ENCODE measurements at places on chromosomes 3 and 15.

- DNase-seq = no peak
Observed at GRCh38 chr3:112470788-112471187, 28.5 kb downstream of the BTLA start.

DNA sequence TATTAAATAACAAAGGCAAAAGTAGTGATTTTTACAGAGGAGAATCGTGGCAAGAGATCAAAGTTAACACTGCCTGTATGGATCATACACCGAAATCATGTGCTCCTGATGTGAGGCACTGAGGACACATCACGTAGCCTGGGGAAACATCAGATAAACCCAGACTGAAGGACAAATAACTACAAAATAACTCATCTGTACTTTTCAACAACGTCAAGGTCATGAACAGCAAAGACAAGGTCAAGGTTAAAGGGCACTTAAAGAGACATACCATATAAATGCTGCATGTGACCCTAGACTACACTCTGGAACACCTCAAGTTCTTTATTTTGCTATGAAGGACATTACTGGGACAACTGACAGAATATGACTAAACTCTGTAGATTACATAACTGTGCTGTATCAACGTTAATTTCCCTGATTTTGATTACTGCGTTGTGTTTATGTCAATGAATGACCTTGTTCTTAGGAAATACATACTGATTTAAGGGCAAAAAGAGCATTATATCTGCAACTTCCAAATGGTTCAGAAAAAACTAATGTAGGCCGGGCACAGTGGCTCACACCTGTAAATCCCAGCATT, 48.1 kb downstream of the CHSY1 start:
- DNase-seq = no peak

GRCh38 chr3:29339016-29339833, 58.4 kb downstream of the RBMS3 start:
- no peak for DNase-seq

DNA sequence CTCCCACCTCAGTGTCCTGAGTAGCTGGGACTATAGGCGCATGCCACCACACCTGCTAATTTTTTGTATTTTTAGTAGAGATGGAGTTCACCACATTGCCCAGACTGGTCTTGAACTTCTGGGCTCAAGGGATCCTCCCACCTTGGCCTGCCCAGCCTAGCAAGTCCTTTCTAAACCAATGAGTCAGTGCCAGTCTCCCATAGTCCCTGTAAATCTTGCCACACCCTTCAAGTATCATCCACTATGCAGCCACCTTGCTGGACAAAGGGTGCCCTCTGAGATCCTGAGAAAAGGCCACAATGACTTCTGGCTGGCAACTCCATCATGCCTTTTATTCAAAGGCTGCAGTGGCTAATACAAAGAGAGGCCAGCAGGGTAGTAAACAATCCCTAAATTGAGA, 184.0 kb downstream of the ABHD5 start:
- DNase-seq = no peak

DNA sequence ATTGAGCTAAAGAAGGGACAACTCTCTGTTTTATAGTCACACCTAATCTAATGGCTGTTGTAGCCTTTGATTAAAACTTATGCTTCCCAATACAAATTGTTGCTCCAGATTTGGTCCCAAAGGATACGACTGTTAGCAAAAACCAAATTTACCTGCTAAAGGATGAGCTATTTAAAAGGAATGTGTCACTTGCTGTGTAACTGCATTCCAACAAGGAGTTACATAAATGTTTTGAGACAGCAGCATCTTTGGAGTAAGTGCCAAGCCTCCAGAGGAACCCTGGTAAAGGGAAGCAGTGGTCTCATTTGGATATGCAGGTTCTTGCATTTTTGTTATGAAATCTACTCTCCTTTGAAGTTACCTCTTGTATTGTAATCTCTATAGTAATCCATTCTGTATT, 233.3 kb downstream of the THSD4 start:
- no peak for DNase-seq

GRCh38 chr3:14935592-14936345, 11.6 kb upstream of the NR2C2 start:
- DNase-seq = no peak

DNA sequence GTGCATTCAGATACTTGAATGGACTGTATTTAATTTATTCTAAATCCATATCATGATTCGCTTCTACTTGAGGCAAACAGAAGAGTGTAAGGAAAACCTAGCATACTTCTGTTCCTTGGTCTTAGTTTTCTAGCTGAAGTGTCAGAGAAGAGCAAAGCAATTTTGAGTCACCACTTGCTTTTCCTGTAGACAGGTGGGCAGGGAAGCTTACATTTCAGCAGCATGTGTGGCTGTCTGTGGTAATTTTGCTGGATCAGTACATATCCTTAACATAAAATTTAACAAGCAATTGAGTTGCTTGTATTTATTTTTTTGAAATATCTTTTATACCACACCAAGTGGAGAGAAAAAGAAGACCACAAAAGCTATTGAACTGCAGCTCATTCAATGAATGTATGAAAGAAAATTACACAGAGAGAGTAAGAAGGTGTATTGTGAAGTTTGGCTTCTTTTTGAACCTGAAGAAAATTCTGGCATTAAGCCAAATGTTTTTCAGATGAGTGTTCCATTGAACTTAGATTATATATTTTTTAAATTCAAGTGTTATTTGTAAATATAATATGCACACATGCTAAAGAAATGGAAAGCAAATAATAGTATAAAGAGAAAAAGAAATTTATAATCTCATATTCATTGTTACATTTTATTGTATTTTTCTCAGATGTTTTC, 747.6 kb downstream of the NAALADL2 start:
- no peak for DNase-seq

GRCh38 chr3:52722491-52722890, 16.6 kb downstream of the SPCS1 start:
- DNase-seq = no peak

GRCh38 chr3:12351145-12351544, 62.3 kb downstream of the PPARG start:
- DNase-seq = no peak

DNA sequence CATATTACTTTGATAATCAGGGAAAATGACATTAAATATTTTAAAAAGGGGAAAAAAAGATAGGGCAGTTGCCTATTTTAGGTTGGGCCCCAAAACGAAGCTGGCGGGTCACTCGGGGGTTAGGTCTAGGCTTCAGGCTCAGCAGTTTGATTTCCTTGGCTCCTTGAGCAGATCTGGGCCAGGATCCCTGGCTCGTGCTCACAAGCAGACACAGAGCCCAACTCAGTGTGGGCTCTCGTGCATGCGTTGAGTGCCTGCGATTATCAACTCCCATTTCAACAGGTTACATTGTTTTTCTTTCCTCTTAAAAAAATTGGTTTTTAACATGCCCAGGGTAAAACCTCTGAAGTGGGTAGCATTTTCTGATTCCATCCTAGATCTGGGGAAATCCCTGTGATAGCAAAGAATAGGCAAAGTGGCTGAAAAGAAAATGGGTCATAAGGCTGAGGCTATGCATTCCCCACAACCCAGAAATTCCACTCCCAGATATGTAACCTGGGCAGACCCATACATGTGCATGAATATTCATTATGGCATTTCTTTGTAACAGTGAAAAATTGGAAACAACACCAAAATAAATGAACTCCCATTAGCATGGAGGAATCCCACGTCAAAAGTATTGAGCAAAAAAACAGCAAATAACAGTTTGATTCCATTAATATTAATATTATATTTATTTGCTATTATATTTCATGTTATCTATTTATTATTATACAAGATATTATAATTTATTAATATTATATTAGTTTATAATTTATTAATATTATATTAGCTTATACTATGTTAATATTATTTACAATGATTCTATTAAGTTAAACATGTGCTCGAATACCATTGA, 27.8 kb downstream of the FAM43A start:
- DNase-seq = no peak

DNA sequence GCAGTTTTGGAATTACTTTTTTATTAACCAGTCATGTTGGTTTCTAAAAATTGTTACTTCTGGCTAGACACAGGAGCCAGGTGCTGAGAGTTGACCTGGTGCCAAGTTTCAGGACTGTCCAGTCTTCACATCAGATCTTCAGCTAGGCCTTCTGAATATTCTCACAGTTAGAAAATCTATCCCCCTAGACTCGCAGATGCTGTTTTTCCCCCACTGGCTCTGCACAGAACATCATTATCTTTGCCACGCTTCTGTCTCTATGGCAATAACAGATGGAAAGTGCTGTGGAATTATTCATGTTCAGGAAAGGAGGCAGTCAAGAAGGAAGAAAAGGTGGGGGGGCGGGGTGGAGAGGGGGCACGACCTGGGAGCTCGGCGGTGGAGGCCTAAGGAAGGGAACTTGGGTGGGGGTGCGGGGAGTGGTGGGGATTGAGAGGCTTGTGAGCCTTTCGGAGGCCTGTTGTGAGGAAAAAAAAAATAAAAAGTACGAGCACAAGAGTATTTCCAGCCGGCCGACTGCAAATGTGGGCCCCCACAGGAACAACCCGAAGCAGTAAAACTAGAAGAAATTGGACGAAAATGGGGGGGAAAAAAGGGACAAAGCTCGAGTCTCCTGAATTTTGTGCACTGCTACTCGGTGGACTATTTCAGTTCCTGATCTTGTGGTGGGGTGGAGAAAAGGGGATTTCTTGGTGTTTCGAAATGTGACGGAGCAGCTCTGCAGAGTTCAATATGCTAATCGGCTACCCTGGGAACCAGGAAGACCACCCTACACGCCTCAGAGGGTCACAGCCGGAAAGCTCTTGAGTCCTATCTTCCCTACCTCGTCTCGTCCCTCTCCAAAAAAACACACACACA, 1.5 kb upstream of the SKIL start:
- no peak for DNase-seq

DNA sequence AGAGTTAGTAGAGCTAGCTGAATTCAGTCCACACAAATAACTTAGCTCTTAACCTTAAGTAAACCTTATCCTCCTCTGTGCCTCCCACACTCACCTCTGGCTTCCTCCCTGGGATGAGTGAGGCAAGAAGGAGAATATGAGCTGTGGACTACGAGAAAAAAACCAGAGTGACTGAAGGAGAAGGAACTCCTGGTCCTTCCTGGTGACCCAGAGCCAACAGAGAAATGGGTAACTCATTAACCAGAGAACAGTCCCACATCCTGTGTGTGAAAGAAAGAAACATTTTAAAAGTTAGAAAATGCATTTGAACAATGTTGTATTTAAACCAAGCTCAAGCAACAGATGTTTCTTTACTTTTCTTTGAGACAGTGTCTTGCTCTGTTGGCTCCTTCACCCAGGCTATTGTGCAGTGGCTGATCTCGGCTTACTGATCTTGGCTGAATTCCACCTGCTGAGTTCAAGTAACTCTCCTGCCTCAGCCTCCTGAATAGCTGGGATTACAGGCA, 27.5 kb upstream of the FAM81A start:
- DNase-seq = no peak

DNA sequence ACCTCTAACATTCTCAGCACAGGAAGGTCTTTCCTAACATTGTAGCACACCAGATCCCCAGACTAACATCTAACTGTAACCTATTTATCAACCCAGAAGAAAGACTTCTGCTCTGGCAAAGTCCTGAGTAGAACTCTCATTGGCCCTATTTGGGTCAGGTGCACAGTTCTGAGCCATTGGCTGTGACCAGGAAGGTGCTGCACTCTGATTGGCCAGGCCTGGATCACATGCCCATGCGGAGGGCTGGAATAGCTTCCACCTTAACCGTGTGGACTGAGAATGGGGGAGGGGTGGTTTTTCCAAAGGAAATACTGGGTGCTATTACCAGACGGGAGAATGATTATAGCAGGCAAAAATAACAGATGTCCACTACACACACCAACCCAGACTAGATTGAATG, 11.5 kb downstream of the FEZF2 start:
- no peak for DNase-seq

GRCh38 chr15:39215015-39215414, 365.9 kb upstream of the THBS1 start:
- no peak for DNase-seq

DNA sequence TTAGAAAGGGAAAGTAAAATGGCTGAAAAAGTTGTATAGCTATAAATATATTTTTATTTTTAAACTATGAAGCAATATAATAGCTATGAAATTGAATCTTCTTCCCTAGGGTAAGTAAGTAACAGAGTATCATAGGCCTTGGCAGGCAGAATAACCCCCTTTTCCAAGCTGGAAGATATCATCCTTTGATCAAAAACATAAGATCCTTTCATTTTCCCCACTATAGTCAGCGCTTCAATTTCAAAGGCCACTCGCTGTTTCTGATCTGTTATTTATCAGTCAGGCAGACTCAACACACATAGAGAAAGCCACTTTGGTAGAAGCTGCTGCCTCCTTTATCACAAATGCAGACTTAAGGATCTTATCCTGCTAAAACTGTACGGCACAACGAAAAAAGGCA, 74.0 kb upstream of the UBE2E2 start:
- DNase-seq = no peak

DNA sequence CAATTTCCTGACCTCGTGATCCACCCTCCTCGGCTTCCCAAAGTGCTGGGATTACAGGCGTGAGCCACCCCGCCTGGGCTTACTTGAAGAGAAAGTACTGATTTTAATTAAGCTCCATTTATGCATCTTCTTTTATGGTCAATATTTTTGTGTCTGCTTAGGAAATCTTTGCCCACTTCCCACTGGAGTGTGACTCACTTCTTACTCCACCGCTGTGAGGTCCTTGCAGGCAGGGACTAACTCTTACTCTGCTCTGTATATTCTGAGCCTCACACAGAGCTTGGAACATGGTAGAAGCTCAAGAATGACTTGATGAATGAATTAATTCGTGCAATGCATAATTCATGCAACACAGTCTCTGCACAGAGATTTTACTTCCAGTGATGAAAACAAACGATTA, 2.9 kb upstream of the TM4SF19 start:
- no peak for DNase-seq

DNA sequence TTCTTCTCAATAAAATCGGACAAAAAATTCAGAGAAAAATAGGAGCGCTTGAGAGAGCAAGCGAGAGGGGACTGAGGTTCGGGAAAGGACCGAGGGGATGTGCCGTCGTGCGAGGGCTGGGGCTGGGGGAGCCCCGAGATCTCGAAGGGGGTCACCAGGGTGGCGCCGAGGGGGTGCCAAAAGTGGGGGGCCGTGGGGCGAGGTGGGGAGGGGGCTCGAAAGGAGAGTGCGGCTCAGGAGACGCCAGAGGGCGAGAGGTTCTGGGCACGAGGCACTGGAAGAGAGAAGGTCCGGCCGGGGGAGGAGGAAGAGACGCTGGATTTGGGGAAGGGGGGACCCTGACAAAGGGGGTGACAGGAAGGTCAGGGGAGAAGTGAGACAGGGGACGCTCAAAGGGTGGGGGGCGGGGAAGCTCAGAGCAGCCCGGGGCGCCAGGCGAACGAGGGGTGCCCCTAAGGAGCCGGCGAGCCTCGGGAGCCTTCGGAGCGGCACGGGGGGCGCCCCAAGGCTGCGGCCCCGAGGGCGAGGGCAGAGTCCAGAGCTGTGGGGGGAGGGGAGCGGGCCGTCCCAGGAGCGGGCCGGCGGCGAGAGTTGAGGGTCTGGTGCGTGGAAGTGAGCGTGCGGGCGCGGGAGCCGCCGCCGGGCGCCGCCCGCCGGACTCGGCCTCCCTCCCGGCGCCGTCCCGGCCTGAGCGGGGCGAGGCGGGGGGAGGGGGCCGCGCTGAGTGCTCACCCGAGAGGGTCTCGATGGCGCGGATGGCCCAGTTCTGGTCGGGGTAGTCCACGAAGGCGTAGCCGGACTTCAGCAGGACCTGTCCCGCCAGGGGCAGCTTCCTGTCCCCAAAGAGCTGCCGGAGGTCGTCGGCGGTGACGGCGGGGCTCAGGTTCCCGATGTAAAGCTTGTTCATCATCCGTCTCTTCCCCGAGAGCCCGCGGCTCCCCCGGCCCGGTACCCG, 514 bp downstream of the IGF2BP2 start:
- DNase-seq = peak; percentile 35

GRCh38 chr15:53709821-53710220, 49.6 kb downstream of the WDR72 start:
- DNase-seq = no peak
